ENCODE measurements at places on chromosomes 6 and 20.

- DNase-seq, result no peak
Observed at GRCh38 chr6:122838060-122838780, 49.2 kb downstream of the SMPDL3A start.

DNA sequence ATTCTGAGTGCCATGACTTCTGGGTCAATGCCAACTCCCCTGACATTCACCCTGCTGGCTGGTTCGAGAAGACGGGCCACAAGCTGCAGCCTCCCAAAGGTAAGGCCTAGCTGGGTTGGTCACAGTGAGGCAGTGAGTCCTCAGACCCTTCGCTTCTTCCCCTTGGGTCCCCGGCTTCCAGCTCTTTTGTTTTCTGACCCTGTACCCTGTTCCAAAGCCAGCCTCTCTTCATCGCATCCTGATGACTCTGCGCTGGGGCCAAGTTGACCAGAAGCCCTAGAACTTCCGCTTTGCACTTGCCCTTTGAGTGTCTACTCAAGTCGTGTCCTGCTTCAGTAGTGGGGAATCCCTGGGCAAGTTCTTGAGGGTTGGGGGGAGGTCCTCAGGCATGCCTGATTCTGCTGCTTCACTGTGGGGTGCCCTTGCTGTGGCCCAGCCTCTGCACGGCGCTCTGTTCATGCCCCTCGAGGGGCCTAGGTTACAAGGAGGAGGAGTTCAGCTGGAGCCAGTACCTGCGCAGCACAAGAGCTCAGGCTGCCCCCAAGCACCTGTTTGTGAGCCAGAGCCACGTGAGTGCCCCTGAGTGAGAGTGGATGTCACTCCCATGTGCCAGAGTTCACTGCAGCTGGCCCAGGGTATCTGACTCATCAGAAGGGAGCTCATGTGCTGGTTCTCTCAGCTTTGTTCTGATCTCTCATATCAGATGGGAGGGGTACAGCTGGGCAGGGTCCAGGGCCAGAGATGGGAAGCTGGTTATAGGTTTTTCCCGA is 23.0 kb downstream of the L3MBTL1 start:
- no peak for DNase-seq

DNA sequence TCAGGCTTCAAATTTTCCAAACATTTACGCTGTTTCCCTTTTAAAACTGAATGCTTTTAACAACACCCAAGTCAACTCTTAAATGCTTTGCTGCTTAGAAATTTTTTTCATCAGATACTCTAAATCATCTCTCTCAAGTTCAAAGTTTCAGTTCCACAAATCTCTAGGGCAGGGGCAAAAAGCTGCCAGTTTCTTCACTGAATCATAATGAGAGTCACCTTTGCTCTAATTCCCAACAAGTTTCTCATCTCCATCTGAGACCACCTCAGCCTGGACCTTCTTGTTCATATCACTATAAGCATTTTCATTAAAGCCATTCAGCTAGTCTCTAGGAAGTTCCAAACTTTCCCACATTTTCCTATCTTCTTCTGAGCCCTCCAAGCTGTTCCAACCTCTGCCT is 69.1 kb downstream of the RNF217 start:
- DNase-seq, result no peak

- no peak for DNase-seq
Observed at GRCh38 chr6:9481292-9482029, 933.4 kb downstream of the TFAP2A start.

GRCh38 chr6:166203641-166204222 is 36.1 kb upstream of the TBXT start:
- no peak for DNase-seq

- no peak for DNase-seq
Observed at GRCh38 chr6:22108199-22108598, 188.6 kb downstream of the PRL start.

Measured in CD4-positive, alpha-beta T cell treated with Interleukin-4 for 1 hour (primary cell).